ENCODE measurements at places on chromosomes 1 and 21.

- no peak for DNase-seq
These were observed 27.1 kb upstream of the PLEKHM2 start for GRCh38 chr1:15657021-15657420.

- no peak for DNase-seq
These were observed 24.0 kb downstream of the PGLYRP3 start for GRCh38 chr1:153288634-153289275.

GRCh38 chr1:160101037-160101716, 2.8 kb upstream of the IGSF8 start:
- no peak for DNase-seq

DNA sequence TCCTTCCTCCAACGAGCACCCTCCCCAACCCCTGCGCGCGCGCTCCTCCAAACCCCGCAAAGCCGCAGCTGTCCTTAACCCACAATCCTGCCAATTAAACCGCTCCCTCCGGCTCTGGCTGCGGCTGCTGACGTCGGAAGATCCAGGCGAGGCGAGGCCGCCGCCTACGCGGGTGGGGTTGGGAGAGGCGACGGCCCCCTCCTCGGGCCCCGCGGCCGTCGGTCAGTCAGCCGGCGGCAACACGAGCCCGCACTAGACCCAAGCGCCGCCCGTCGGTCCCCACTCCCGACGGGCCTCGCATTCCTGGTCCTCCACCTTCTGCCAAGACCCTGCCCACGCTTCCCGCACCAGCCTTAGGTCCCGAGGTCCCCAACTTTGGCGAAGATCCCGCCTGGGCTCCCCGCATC, 75.4 kb downstream of the VWA5B1 start:
- no peak for DNase-seq
